ENCODE measurements at places on chromosomes 6 and 20.

GRCh38 chr20:8131598-8132483 lies at the start of gene PLCB1:
TSS of gene PLCB1 (plus strand) at chr20:8132266. CDS start at chr20:8132652, 386 bp downstream.
- DNase-seq = peak; percentile 92

DNA sequence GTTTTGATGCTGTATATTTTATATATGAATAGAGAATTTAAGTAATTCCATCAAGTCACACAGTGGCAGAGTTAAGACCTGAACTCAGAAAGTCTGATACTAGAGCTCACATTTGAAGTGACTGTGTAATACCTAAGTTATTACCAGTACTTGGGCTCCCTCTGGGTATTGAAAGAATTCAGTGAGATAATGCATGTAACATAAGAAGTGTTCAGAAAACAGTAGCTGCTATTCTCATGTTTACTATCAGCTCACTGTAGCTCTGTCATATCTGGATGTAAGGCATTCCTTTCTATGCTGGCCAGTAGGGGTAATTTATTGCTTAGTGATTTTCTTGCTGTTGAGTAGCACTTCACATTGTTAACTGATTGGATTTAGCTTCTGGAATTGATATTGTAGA lies 44.6 kb downstream of the NKX2-4 start:
- no peak for DNase-seq

DNA sequence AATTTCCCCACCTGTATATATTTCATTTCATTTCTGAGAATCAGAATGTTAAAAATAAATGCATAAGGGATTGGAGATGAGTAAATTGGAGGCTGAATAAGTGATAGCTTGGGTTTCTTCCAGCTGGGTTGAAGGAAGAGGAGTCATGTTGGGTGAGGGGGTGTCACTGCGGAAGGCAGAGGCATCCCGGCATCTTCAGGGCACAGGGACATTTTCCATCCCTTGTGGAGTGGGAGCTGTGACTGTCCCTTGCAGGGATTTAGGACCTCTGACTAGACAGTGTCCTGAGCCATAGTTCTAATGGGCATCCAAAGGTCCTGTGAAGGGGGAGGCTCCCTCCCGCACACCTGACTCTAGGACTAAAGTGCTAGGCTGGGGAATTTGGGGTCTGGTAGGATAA lies 2.1 kb downstream of the MCHR2 start:
- no peak for DNase-seq

DNA sequence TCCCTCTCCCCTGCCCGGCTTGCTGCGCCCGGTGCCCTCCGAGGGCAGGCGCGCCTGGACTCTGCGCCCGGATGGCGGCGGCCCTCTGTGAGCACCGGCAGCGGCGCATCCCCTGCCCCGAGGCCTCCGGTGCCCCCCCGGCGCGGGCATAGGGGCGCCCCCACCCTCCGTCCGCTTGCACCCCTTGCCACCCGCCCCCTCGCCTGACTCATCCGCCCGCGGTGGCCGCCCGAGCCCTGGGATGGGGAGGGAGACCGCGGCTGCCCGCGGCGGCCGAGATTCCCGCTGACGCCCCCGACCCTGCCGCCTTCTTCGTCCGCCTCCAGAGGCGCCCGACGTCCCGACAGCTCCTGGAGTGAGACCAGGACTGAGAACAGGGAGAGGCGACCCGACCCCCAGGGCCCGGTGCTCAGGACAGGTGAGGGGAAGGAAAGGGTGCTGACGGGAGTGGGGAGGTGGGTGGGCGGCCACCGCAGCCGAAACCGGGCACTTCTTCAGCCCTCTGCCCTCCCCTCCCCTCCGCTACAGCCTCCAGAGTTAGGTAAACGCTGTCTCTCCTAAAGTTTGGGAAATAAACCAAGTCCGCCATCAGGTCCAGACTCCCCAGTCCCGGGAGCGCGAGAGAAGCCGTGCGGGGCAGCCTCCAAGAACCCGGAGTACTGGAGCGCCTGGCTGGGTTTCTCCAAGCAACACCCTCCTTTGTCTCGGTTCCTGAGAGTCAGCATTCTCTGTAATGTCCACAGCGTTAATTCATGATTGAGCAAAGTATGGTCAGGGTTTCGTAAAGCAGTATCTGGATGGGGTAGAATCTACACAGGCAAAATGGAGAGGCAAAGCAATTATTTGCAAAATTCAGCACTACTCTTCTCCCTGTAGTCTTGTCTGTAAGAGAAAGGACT lies 539 bp downstream of the TMEM200A start:
- DNase-seq = no peak

DNA sequence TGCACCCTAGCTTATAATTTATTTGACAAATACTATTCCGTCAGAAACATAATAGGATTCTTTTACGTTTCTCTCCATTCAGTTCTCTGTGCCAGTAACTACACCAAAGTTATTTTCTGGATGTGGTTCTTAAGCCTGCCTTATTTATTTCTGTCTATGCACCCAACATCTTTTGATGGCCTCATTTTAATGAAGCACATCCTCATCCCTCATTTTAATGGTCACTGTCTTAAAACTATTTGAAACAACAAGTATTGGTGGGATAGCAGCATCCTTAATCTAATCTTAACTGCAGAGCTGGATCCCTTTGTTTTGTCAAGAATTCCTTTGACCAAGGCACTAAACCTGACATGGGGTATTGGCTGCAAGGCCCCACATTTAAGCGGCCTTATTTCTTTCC lies 11.0 kb downstream of the FAM135A start:
- DNase-seq = no peak

- DNase-seq = peak; percentile 61
Measured at GRCh38 chr6:158752613-158753012, 66.6 kb downstream of the EZR start.

- peak; percentile 87 for DNase-seq
Measured at GRCh38 chr6:169654598-169655391, 47.0 kb downstream of the WDR27 start.

GRCh38 chr6:117602899-117603588 lies 733 bp upstream of the GOPC start:
- no peak for DNase-seq

DNA sequence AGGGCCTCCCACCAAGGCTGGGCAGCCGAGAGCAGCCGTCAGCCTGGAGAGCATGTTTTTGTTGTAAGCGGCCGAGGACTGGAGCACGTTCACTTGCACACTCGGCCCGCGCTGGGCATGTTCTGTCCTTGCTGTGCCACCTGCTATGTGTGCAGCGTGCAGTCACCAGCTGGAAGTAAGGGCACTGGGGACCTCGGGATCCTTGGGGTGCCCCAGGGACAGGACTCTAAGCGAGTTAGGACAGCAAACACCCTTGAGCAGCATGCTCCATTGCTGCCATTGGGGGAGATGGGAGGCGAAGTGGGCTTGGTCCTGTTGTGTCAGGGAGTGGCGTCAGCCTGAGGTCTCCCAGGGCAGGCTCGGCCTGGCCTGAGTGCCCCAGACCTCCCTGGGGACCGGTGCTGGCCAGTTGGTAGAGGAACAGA lies 18.6 kb downstream of the DYNLT1 start:
- no peak for DNase-seq

DNA sequence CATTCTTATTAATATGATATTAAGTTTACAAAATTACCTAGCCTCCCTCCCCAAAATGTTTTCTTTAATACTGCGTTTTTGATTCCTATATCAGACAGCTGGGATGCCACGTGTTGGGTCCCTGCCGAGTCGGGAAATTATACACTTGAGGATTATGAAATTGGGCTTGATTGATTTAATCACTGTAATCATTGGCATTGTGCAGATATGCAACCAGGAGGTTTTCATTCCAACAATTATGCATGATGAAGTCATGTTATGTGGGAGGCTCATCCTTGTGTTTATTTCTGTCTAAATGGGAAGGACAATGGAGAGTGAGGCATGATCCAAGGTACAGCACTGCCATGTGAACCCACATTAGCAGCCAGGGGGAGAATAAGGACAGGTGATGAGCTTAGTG lies 30.6 kb upstream of the RIPOR2 start:
- no peak for DNase-seq

DNA sequence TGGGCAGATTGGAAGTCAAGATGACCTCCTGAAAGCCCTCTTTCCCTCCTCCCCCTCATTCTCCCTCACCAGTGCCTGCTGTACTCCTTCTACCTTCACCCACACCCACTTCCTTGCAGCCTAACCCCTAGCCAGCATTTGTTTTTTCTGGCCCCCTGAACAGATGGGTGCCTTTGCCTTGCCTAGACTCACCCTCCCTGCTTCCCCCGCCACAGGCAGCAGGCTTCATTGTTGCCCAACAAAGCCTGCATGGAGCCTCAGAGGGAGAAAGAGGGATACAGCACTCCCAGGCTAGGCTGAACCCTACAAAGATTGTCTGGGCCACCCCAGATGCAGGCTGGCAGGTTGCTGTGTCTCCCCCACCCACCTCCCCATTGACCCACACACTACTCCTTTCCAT lies 2.7 kb downstream of the MOCS1 start:
- no peak for DNase-seq

GRCh38 chr6:3340358-3340802 lies 81.6 kb downstream of the PSMG4 start:
- DNase-seq = no peak

DNA sequence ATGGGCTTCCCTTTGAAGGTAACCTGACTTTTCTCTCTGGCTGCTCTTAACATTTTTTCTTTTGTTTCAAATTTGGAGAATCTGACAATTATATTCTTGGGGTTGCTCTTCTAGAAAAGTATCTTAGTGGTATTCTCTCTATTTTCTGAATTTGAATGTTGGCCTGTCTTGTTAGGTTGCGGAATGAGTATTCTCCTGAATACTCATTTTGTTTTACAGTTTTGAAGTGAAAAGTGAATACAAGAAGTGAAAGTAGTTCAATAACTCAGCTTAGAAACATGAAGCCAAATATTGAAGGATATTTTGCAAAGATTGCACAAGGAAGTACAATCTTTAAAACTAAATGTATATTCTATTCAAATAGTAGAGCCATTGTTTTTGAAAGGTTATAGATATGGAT lies 120.2 kb upstream of the MAP3K4 start:
- no peak for DNase-seq

GRCh38 chr6:140561701-140562100 lies 1187.3 kb upstream of the CITED2 start:
- DNase-seq = no peak
